Spinal cord (tissue), 10 donors: ENCODE measurements at places on chromosomes 5 and 9.

- DNase-seq = no peak
These were observed 1717.9 kb downstream of the EFNA5 start for GRCh38 chr5:105952875-105953274.

DNA sequence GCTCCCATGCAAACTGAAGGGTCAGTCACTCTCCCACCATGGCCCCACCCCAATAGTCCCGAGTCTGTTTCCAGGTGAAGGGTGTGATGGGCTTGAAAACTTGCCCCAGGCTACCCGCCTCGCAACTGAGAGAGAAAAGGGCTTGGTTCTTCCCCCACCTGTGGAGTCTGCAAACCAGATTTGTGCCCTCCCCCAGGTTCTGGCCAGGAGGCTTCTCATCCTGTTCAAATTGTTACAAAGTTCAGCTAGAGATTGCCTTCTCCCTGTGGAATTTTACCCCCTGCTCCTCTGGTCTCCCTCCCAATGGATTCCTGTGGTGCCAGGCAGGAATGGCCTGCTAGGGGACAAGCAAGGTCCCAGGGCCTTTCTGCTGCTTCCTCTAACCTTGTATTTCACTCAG is 93.1 kb upstream of the ACO1 start:
- DNase-seq = no peak

DNA sequence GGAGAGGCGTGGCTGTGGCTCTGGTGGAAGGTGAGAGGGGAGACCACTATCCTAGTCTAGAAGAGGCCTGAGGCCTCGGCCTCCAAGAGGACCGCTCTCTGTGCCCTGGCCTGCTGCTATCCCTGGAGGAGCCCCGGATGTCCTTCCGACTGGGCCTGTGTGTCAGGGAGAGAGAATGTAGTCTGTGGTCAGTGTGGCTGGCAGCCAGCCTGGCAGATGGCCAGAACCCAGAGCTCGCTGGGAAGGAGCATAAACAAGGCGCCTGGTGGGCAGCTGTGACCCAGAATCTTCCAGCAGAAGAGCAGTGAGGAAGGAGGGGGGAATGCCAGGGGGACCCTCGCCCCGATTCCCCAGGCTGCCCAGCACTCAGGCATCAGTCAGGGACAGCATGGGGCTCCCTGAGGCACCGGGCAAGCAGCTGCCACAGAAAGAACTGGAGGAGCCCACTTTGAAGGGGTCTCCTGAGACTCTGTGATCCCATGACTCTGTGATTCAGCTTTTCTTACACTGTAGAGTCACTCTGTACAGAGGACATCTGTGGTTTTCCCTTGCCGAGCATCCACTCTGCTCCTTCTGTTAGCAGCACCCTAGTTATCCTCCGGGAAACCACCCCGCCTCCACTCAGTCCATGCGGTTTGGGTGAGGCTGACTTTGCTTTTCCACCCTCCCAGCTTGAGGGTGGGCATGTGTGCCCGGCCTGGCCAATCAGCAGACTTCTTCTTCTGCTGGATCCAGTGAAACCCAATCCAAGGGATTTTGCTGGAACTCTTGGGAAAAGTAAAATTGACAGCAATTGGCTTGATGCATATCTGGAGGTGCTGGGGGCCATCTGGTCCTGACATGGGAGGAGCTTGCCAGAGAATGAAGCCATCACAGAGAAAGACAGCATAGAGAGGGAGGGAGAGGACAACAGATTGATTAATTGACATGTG is 46.2 kb upstream of the PWWP2A start:
- peak; percentile 87 for DNase-seq

DNA sequence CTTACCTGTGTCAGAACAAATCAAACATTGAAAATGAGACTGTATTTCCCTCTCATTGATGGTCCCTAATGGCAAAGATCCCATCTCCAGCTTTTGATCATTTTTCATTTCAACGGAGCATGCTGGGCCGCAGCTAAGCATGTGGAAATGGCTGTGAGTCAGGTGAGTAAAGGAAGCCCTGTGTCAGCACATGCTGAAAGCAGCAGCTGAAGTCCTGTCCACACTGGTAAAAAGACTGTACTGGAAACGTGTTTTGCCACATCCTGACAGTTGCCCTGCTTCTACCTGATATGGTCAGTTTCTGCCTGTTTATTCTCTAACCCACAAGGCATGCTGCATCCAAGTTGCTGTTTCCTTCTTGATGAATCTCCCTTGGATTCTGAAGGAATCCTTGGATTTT is 330.1 kb downstream of the EFNA5 start:
- no peak for DNase-seq

DNA sequence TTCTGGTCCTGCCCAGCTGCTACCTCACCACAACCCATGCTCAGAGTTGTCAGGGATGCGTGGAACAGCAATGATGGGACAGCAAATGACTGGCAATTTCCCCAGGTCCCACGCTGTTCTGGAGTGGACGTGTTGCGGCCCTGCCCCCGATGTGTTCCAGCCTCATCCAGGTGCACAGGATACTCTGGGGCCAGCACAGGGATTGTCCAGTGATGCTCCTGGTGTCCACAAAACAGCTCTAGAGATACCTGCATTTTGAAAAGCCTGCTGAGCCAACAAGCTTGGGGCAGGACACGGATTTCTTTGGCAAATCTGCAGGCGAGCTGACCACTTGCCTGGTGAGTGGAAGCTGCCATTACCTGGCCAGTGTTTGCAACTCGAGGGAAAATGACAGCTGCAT is 88.7 kb downstream of the ANKRD33B start:
- DNase-seq = no peak

- DNase-seq = no peak
These were observed 163.1 kb downstream of the PAX5 start for GRCh38 chr9:36870960-36871359.

- no peak for DNase-seq
These were observed 1.1 kb downstream of the SPATA31D1 start for GRCh38 chr9:81989700-81990099.
